ENCODE measurements at places on chromosomes 5 and 9. TPM values are rescaled to one million over a fixed set of nuclear protein-coding genes. Genes with fewer than 3 reads are reported as not detected.

- no peak for DNase-seq
- H3K27me3 ChIP-seq = no peaks in the 10 kb centered on the region
- no peaks in the 10 kb centered on the region for H3K4me1 ChIP-seq
- H3K4me3 ChIP-seq = no peak overlapping the region
Measured at GRCh38 chr5:18321262-18321942, 687.1 kb downstream of the TAF11L14 start.

- H3K4me3 ChIP-seq = no peak overlapping the region
- H3K4me1 ChIP-seq = peaks cover 13% of the 10 kb centered on the region
- no peaks in the 10 kb centered on the region for H3K27me3 ChIP-seq
Measured at GRCh38 chr9:120587328-120587727, 7.4 kb upstream of the CDK5RAP2 start.

DNA sequence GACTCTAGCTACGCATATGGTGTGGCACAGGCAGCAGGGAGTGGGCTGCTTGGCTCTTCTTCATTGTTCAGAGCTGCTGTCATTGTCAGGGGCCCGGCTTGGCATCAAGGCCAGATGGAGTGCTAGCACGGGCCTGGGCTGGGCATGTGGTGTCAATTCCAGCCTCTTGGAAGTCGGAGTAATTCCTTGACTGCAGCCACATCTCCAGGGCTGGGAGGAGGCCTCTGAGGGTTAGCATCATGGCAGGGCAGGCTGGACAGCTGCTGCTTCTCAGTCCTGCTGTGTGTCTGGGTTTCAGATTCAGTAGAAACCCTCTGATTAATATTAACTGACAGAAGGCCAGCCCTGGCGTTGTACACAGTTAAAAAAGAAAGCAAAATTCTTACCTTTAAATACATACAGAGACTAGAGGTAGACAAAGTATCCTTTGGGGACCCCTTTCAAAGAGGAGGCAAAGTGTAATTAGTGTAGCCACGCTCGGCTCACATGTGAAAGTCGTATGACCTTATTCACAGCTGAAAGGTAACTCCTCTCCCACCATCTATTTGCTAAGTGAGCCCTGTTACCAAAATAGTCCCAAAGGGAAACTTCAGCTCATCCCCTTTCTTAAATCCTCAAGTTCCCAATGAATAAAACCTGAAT, 126.4 kb downstream of the DOCK2 start:
- H3K36me3 ChIP-seq = no peaks in the 10 kb centered on the region
- peak; percentile 46 for DNase-seq
- no peak overlapping the region for H3K4me3 ChIP-seq
- H3K4me1 ChIP-seq = peaks cover 25% of the 10 kb centered on the region
- no peaks in the 10 kb centered on the region for H3K27me3 ChIP-seq
- peak overlapping the region; percentile 74 for H3K27ac ChIP-seq

DNA sequence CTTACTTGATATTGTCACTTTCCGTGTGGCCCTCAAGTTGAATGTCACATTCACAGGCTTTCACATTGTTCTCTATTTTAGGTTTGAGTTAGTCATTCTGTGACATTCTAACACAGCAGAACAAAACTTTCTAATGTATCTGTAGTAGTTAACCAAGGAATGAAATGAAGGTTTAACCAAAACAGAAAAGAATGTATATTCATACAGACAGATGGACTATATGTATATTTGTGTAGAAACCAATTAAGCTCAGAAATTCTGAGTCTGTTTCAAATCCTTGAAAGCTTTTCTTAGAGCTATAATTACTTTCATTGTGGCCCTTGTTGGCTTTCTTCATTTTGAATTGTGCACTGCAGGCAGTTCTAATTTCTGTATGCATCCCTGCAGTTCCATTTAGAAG, 654.7 kb downstream of the LRRC70 start:
- DNase-seq = no peak
- no peaks in the 10 kb centered on the region for H3K4me1 ChIP-seq
- H3K36me3 ChIP-seq = no peaks in the 10 kb centered on the region
- no peak overlapping the region for H3K4me3 ChIP-seq
- no peak overlapping the region for H3K27ac ChIP-seq

- DNase-seq = peak; percentile 34
- H3K4me1 ChIP-seq = peaks cover 29% of the 10 kb centered on the region
- H3K4me3 ChIP-seq = peak overlapping the region; percentile 85
- peak overlapping the region; percentile 83 for H3K27ac ChIP-seq
- H3K27me3 ChIP-seq = no peaks in the 10 kb centered on the region
Measured at GRCh38 chr5:138353560-138354080, 1.1 kb downstream of the KDM3B start.

GRCh38 chr5:65307088-65307487, 174.6 kb downstream of the ADAMTS6 start:
- H3K4me3 ChIP-seq = no peak overlapping the region
- H3K27ac ChIP-seq = no peak overlapping the region
- DNase-seq = peak; percentile 7
- H3K4me1 ChIP-seq = peaks cover 3% of the 10 kb centered on the region
- peaks cover 4% of the 10 kb centered on the region for H3K36me3 ChIP-seq

DNA sequence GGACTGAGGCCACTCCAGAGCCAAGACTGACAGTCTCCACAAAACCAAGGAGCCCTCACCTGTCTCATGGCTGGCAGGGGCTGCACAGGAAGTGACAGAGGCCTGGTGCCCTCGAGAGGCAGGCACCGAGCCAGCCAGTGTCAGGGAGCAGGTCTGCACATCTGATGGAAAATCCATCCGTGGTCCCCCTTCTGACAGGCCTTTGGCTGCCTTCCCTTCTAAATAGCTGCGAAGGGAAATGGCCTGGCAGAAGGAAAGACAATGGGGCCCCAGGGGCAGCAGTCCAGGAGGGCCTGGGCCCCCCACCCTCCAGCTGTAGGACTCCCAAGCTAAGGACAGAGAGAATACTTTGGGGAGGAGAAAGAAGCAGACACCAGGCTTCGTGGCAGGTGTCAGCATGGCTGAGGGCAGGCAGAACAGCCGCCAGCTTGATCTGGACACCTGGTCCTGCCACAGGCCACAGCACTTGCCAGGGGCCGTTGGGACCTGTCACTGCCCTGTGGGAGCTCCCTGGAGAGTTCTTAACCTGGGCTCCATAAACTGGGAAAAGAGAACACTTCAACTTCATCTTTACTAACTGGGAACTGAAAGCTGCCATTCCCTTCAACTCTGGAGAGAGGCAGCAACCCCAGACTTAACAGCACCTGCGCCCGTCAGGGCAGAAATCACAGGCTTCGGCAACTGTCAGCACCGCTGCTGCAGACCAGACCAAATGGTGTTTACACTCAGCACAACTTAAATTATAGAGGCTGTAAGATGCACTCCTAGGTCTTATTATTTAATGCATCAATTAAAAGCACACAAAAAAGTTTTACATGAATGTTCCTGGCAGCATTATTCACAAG, 22.0 kb downstream of the ADAMTS2 start:
- H3K27me3 ChIP-seq = no peaks in the 10 kb centered on the region
- no peak for DNase-seq
- no peaks in the 10 kb centered on the region for H3K36me3 ChIP-seq
- no peak overlapping the region for H3K27ac ChIP-seq

DNA sequence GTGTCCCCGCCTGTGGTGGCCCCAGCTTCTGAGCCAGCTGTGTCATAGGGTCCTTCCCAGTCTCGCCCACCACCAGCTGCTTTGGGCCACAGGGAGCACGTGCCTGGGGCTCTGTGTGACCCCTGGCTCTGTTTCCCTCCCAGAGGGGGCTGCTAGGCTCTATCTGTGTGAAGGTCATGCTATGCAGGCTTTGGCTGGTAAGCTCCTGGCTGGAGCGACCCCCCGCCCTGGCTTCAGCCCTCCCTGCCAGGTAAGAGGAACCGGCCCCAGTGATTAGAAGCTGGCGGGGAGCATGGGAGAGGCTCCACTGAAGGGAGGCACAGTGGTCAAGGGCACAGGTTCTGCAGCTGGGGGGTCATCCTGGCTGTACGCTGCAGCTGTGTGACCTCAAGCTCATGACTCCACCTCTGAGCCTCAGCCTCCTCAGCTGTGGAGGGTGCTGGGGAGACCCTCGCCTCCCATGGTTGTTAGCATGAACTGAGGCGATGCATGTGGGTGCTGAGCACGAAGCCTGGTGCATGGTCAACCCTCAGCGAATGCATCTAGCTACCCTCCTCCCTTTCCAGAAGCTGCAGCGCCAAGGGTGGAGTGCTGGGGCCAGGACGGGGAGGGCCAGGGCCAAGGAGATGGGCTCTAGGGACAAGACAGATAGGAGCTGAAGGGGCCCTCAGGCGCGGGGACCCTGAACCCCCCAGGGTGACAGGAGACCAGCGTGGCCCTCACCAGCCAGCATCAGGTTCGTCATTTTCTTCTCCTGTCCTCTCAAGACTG, 163.8 kb upstream of the MVB12B start:
- H3K27ac ChIP-seq = no peak overlapping the region
- DNase-seq = no peak
- H3K4me1 ChIP-seq = no peaks in the 10 kb centered on the region
- H3K36me3 ChIP-seq = no peaks in the 10 kb centered on the region
- H3K4me3 ChIP-seq = no peak overlapping the region

GRCh38 chr5:132447196-132447595, 43.4 kb downstream of the IRF1 start:
- no peak for DNase-seq
- no peak overlapping the region for H3K27ac ChIP-seq
- H3K27me3 ChIP-seq = no peaks in the 10 kb centered on the region
- H3K36me3 ChIP-seq = no peaks in the 10 kb centered on the region
- H3K4me1 ChIP-seq = no peaks in the 10 kb centered on the region

DNA sequence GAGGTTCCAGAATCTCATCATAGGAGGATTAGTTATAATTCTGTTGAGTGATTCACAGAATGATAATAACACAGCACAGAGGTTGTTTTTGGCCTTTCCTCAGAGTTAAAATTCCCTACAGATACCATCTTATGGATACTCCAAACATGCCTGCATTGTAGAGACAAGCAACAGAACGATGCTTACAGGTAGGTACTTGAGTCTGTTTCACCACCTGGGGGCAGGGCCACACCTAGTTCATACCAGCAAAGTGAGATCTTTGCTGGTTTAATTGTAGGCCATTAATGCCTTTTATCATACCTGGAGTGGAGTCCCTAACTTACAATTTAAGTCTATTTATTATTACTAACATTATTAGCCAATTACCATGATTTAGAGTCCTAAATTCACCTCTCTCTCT, 416.5 kb upstream of the TLE4 start:
- no peak overlapping the region for H3K4me3 ChIP-seq
- H3K4me1 ChIP-seq = no peaks in the 10 kb centered on the region
- no peaks in the 10 kb centered on the region for H3K27me3 ChIP-seq

DNA sequence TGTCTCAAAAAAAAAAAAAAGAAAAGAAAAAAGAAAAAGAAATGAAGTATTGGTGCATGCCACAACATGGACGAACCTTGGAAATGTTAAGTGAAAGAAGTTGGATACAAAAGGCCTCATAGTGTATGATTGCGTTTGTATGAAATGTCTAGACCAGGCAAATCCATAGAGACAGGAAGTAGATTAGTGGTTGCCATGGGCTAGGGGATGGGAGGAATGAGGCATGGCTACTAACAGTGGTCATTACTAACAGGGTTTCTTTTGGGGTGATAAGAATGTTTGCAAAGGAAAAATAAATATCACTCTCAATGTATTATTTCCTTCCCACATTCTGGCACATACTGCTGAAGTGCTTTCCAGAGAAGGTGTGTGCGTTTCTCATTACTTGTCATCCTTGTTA, 44.1 kb downstream of the UGCG start:
- H3K27ac ChIP-seq = no peak overlapping the region
- H3K4me1 ChIP-seq = peaks cover 13% of the 10 kb centered on the region
- no peaks in the 10 kb centered on the region for H3K27me3 ChIP-seq
- peak; percentile 81 for DNase-seq

GRCh38 chr5:62585751-62586150, 7.1 kb downstream of the LRRC70 start:
- peaks cover 3% of the 10 kb centered on the region for H3K36me3 ChIP-seq
- no peaks in the 10 kb centered on the region for H3K27me3 ChIP-seq
- no peaks in the 10 kb centered on the region for H3K4me1 ChIP-seq
- no peak overlapping the region for H3K4me3 ChIP-seq
- peak; percentile 15 for DNase-seq
- H3K27ac ChIP-seq = no peak overlapping the region

GRCh38 chr5:5018578-5018970, 121.6 kb upstream of the ADAMTS16 start:
- peak overlapping the region; percentile 81 for H3K27ac ChIP-seq
- peak; percentile 73 for DNase-seq

- no peaks in the 10 kb centered on the region for H3K36me3 ChIP-seq
- DNase-seq = no peak
- H3K27ac ChIP-seq = no peak overlapping the region
Measured at GRCh38 chr5:42454216-42454995, 31.2 kb downstream of the GHR start.

PCDHGC5 gene
- total RNA-seq = 10.9 TPM

IL5 gene
- not detected for total RNA-seq

Measured in astrocyte (in vitro differentiated cells and primary cell).